ENCODE measurements at places on chromosomes 3 and 15. TPM values are rescaled to one million over a fixed set of nuclear protein-coding genes. Genes with fewer than 3 reads are reported as not detected.

EHHADH gene
- total RNA-seq = 59.1 TPM

KNG1 gene
- 3.5 TPM for total RNA-seq

SLC28A1 gene
- 0.31 TPM for total RNA-seq

SLC25A20 gene
- 26.6 TPM for total RNA-seq

DNA sequence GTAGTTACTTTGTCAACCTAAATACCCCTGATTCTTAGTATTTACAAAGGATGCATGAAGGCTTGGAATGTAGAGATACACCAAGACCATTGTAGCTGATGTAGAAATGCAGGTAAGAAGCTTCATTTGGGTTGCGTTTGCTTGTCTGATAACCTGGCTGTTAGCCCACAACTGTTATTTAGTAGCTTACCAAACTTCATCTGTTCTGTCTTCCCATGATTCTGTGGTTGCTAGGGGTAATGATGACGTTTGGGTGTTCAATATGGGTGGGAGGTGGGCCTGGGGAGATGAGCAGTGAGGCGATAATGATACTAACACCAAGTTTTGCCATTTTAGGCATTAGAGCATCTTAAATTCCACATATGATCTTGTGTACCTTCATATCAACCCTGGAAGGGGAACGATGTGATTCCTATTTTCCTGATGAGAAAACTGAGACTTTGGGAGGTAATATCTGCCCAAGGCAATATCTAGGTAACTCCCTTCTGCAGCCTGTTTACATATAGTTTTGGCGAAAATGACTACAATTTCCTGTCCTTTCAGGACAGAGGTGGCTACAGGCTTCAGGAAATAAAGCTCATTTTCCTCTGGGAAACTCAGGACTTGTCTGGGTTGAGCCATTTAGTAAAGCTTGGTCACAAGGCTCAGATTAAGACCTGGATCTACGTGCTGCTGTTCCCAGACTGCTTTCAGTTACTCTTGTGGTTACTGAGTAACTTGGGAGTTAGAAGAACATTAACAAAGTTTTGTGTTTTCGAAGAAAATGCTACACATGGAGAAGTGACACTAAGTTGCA is 26.8 kb downstream of the FNDC3B start:
- H3K27me3 ChIP-seq = no peaks in the 10 kb centered on the region
- peak; percentile 81 for DNase-seq
- peaks cover 100% of the 10 kb centered on the region for H3K4me1 ChIP-seq

GRCh38 chr15:41492597-41493204 is 973 bp upstream of the ITPKA start:
- H3K27me3 ChIP-seq = no peaks in the 10 kb centered on the region
- H3K4me1 ChIP-seq = peaks cover 29% of the 10 kb centered on the region
- no peaks in the 10 kb centered on the region for H3K36me3 ChIP-seq
- peak overlapping the region; percentile 97 for H3K27ac ChIP-seq
- DNase-seq = no peak

DNA sequence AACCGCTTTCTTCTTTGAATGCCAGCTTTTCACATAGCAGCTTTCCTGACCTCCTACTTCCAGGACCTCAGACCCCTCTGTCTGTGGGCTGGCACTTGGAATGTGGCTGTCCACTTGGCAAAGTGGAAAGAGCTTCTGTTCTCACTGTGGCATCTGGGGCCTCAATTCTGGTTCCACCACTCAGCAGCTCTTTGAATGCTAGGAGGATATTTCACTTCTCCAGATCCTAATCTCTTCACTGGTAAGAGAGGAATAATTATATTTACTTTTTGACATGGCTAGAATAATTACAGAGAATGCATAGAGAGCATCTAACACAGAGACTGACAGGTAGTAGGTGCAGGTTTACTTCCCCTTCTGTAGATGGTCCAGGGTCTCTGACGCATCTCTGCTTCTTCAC is 405.9 kb downstream of the LPP start:
- peaks cover 22% of the 10 kb centered on the region for H3K4me1 ChIP-seq
- H3K27me3 ChIP-seq = no peaks in the 10 kb centered on the region
- H3K36me3 ChIP-seq = no peaks in the 10 kb centered on the region
- H3K27ac ChIP-seq = no peak overlapping the region

DNA sequence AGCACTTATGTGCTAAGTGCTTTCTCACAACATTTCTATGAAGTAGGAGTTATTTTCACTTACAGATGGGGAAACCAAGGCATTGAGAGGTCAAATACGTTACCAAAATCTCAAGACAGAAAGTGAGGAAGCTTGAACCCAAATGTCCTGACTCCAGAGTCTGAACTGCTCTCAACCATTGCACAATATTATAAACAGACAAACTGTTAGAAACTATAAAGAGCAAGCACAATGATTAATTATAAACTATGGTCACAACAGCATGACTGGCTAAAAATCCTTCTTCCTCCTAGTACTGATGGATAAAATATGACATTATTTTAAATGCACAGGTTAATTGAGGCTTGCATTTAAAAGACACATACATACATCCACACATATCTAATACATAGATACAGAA is 77.9 kb upstream of the ASB14 start:
- no peak for DNase-seq
- H3K36me3 ChIP-seq = no peaks in the 10 kb centered on the region
- H3K4me1 ChIP-seq = no peaks in the 10 kb centered on the region
- H3K27ac ChIP-seq = no peak overlapping the region
- no peak overlapping the region for H3K4me3 ChIP-seq
- H3K27me3 ChIP-seq = no peaks in the 10 kb centered on the region

GRCh38 chr15:41971895-41972252 is 483 bp downstream of the EHD4 start:
- peak overlapping the region; percentile 74 for H3K4me3 ChIP-seq
- H3K27ac ChIP-seq = peak overlapping the region; percentile 58
- no peaks in the 10 kb centered on the region for H3K36me3 ChIP-seq
- H3K4me1 ChIP-seq = peaks cover 34% of the 10 kb centered on the region
- DNase-seq = peak; percentile 7

DNA sequence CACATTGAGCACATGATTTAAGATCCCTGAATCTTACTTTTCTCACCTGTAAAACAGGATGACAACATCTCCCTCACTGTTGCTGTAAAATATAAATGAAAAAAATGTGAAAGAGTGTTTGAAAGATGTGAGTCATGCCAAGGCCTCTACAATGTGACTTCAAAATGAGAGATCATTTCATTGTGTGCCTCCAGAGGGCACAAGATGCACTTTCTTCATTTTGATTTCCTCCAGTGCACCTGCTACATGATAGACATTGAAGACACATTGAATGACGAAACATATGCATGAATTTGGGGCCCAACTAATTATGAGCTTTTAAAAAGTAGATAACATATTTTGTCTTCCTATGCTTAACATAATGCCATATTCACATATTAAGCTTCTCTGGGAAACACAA is 170.3 kb downstream of the MOBP start:
- no peaks in the 10 kb centered on the region for H3K36me3 ChIP-seq
- H3K4me3 ChIP-seq = no peak overlapping the region
- no peaks in the 10 kb centered on the region for H3K27me3 ChIP-seq
- no peak overlapping the region for H3K27ac ChIP-seq

- no peaks in the 10 kb centered on the region for H3K36me3 ChIP-seq
- H3K4me1 ChIP-seq = no peaks in the 10 kb centered on the region
Measured at GRCh38 chr15:62087671-62088352, 21.0 kb downstream of the C2CD4A start.

DNA sequence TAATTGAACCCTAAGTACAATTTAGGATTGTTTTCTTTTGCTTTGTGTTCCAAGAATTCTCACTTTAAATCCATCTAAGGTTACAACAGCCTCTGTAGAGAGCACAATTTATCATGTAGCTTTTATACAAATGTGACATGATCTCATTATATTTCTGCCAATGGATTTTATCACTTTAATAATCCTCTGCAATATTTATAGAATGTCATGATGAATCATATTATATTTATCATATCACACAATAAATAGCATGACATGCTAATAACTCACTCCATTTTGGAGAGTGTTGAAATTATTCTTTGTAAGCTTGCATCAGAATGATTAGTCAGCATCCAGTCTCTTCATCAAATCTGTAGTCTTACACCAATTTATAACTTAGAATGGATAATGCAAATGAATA is 280.6 kb upstream of the ZNF717 start:
- H3K4me1 ChIP-seq = no peaks in the 10 kb centered on the region
- no peaks in the 10 kb centered on the region for H3K27me3 ChIP-seq
- no peak for DNase-seq
- no peak overlapping the region for H3K4me3 ChIP-seq

- no peaks in the 10 kb centered on the region for H3K36me3 ChIP-seq
- peaks cover 5% of the 10 kb centered on the region for H3K4me1 ChIP-seq
- H3K27me3 ChIP-seq = no peaks in the 10 kb centered on the region
- DNase-seq = no peak
- no peak overlapping the region for H3K27ac ChIP-seq
Measured at GRCh38 chr3:27596334-27596841, 112.2 kb upstream of the SLC4A7 start.

- peak; percentile 25 for DNase-seq
- no peak overlapping the region for H3K27ac ChIP-seq
- no peaks in the 10 kb centered on the region for H3K27me3 ChIP-seq
- no peaks in the 10 kb centered on the region for H3K36me3 ChIP-seq
- H3K4me3 ChIP-seq = no peak overlapping the region
- no peaks in the 10 kb centered on the region for H3K4me1 ChIP-seq
Measured at GRCh38 chr3:94862703-94863102, 799.8 kb downstream of the NSUN3 start.

GRCh38 chr15:99744142-99744541 is 10.9 kb upstream of the LYSMD4 start:
- no peak overlapping the region for H3K27ac ChIP-seq
- no peaks in the 10 kb centered on the region for H3K36me3 ChIP-seq
- peaks cover 8% of the 10 kb centered on the region for H3K4me1 ChIP-seq
- H3K4me3 ChIP-seq = no peak overlapping the region
